ENCODE measurements at places on chromosomes 5 and 9. TPM values are rescaled to one million over a fixed set of nuclear protein-coding genes. Genes with fewer than 3 reads are reported as not detected.
A peak's percentile ranks its signal among the peaks of the same experiment; 100 is the strongest.

DNA sequence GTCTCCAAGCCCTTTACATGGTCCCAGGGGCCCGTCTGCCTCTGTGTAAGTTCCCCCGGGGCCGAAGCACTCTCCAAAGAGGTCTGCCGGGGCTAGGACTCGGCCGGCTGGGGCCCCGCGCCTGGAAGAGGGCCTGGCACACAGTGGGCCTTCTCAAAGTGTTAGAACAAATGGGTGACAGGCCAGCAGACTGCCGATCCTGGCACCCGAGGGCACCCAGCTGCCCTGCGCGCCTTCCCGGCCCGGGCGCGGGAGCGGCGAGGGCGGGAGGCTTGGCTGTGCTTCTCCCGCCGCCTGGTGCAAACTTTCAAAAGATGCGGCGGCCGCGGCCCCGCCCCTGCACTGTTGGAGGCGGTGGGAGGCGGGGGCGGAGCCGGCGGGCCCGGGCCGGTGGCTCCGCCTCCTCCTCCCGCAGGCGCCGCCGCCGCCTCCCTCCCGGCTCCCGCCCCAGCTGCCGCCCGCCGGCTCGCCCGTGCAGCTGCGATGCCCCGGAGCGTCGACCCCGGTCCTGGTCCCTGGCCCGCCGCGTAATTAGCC lies at the start of gene NEURL1B:
Gene NEURL1B (plus strand): TSS at position 442 of the 537 bp plus-strand sequence. CDS start 144 bp downstream, outside the sequence.
- H3K4me3 ChIP-seq: peak within 1 kb of the TSS; percentile 3
- no peaks in the 10 kb centered on the region for H3K27me3 ChIP-seq
- DNase-seq: peak; percentile 17
- H3K27ac ChIP-seq: no peak within 1 kb of the TSS

- no peaks in the 10 kb centered on the region for H3K27me3 ChIP-seq
- H3K4me3 ChIP-seq: no peak overlapping the region
- H3K36me3 ChIP-seq: no peaks in the 10 kb centered on the region
- no peak for DNase-seq
Measured at GRCh38 chr5:102959055-102959454, 160.9 kb downstream of the GIN1 start.

DNA sequence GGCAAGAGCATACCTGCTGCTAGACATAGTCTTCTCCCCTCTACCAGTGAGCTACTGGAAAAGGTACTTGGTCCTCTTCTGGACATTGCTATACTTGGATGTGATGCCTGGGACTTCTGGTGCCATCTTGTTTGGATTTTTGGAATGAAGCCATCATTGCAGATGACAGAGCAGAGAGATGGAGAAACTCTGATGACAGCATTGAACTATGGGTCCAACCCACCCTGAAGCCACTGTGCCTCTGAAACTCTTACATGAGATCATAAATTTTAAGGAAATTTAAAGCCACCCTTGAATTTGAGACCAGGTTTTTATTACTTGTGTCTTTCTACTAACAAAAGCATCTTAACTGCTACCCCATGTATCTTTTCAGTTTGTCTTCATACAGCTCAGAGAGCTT lies 151.1 kb upstream of the SMIM23 start:
- no peaks in the 10 kb centered on the region for H3K4me1 ChIP-seq
- no peak overlapping the region for H3K4me3 ChIP-seq

DNA sequence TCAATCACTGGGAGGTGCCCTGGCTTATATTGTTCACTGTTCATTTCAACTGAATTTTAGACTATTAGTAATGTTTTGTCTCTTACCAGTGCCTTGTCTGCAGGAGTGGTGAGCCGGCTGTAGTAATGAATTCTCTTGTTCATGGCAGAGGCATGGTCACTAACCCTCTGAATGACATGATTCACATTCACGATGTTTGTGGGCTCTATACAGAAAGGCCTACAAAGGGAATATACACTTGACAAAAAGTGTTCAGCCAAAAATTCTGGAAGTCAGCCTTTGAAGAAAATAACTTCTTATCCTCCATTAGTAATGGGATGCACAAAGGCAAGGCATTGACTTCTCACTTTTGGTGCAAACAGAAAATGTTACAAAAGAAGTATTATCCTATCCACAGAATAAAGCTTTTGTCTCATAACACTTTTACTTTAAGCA lies 39.6 kb downstream of the SLC38A9 start:
- H3K4me3 ChIP-seq: no peak overlapping the region
- H3K27ac ChIP-seq: no peak overlapping the region
- no peak for DNase-seq
- no peaks in the 10 kb centered on the region for H3K27me3 ChIP-seq
- H3K36me3 ChIP-seq: no peaks in the 10 kb centered on the region

The SAPCD2 gene
- 0.33 TPM for total RNA-seq

GRCh38 chr5:582936-583635 lies 29.1 kb upstream of the CEP72 start:
- peaks cover 3% of the 10 kb centered on the region for H3K27me3 ChIP-seq
- no peak overlapping the region for H3K4me3 ChIP-seq
- H3K36me3 ChIP-seq: no peaks in the 10 kb centered on the region
- no peak overlapping the region for H3K27ac ChIP-seq

- H3K27ac ChIP-seq: no peak overlapping the region
- H3K27me3 ChIP-seq: no peaks in the 10 kb centered on the region
- DNase-seq: no peak
Measured at GRCh38 chr9:136572003-136572827, 26.4 kb upstream of the NOTCH1 start.

DNA sequence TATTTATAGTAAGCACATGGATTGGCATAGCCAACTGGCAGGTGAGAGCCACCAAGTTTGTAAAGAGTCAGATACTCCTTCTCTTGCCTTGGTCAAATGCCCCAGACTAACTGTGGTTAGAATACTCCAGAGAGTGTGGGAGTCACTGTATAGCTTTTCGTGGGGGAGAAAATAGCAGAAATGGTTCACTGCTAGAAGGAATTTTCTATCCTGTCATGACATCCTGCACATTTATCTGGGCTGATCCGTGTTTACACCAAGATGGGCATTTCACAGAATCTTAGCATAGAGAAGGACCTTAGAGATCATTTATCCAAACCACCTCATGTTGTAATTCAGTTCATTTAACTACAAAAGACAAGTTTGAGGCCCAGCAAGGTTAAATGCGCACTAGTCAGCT lies 460.8 kb downstream of the ENC1 start:
- no peaks in the 10 kb centered on the region for H3K27me3 ChIP-seq
- H3K36me3 ChIP-seq: no peaks in the 10 kb centered on the region
- H3K27ac ChIP-seq: no peak overlapping the region
- DNase-seq: no peak

DNA sequence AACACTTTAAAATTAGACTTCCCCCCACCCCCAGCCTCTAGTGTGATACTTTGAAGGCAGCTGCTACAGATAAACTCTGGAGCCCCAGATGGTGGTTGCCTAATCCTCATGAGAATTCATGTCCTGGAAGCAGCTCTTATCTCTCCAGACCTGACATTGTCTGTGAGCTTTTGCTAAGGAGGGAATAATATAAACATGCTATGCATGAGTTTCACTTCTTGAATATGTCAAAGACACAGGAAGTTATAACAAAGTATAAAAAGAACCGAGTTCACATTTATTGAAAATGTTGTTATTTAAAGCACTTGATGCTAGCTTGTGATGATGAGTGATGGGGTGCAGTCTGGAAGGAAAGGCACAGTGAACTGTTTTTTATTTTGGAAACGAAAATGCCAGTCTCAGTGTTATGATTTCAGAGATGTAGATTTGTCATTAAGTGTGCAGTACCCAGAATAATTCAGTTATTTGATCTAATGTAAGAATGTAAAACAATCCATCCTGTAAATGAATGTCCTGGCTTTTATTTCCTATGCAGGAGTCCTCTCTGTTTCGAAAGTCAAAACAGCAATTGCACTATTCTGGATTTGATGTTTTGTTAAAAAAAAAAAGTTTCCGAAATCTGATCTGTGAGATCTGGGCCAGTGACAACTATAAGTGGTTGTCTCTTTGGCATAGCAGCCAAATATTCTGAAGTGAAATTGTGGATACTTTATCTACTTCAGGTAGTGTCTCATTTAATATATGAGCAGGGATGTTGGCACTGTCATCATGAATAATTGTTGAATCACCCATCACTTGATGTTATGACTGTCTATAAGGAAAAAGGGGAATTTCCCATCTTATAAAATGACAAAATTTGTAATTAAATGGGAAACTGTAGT lies 77.0 kb downstream of the ZCCHC7 start:
- no peaks in the 10 kb centered on the region for H3K4me1 ChIP-seq
- no peak overlapping the region for H3K4me3 ChIP-seq
- H3K27me3 ChIP-seq: no peaks in the 10 kb centered on the region
- H3K36me3 ChIP-seq: no peaks in the 10 kb centered on the region
- H3K27ac ChIP-seq: no peak overlapping the region

DNA sequence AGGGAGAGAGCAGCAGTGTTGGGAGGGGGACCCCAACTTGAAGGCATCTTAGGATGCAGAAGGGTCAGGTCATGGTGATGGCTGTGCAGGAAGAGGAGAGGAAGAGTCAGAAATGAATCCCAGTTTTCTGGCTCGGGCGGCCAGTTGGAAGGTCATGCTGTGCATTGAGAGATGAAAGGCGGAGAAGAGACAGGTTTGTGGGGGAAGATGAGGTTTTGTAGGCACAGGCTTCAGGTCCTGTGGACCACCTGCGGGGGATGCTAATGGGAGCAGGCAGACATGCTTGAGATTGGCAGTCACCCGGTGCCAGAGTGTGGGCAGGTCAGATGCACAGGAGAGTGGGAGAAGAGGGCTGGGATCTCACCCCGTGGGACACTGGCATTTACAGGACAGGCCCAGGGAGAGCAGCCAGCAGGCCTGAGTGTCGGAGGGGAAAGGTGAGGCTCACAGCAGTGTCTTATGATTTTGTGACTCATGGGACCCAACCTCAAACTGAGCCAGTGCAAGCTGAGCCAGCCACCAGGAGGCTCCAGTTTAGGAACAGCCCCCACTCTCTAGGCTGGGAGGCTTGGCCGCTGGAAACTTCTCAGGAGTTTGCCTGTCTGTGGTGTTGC lies 17.5 kb downstream of the STXBP1 start:
- DNase-seq: no peak
- no peak overlapping the region for H3K27ac ChIP-seq
- H3K4me1 ChIP-seq: no peaks in the 10 kb centered on the region

DNA sequence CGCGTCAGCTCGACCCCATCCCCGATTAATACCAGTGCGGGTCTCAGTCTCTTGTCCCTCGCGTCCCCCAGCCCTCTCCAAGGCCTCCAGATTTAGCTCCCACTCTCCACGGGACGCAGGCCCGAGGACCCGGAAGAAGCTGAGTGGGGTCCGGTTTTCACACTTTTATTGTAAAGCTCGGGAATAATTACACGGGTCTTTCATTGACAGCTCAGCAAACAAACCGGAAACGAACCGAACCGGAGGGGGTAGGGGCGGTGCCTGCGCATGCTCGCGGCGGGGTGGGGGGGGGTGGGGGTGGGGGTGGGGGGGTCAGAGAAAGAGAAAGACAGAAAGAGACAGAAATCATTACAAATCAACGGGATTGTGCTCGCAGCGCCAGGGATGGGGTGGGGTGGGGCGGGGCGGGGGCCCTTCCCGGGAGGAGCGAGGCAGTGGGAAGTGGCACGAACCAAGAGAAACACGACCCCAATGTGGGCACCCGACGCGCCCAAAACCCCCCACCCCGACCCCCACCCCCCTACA lies 27.9 kb downstream of the PCDH1 start:
- peak overlapping the region; percentile 83 for H3K27ac ChIP-seq
- peaks cover 22% of the 10 kb centered on the region for H3K4me1 ChIP-seq
- peaks cover 16% of the 10 kb centered on the region for H3K27me3 ChIP-seq
- H3K36me3 ChIP-seq: no peaks in the 10 kb centered on the region

GRCh38 chr9:125984461-125984860 lies 237.3 kb downstream of the PBX3 start:
- no peak overlapping the region for H3K27ac ChIP-seq
- H3K4me3 ChIP-seq: no peak overlapping the region
- H3K36me3 ChIP-seq: no peaks in the 10 kb centered on the region
- DNase-seq: no peak

- no peaks in the 10 kb centered on the region for H3K4me1 ChIP-seq
- H3K27me3 ChIP-seq: peaks cover 31% of the 10 kb centered on the region
Measured at GRCh38 chr9:114112325-114112724, 13.2 kb upstream of the KIF12 start.
